ENCODE measurements at places on chromosomes 7 and 10.

DNA sequence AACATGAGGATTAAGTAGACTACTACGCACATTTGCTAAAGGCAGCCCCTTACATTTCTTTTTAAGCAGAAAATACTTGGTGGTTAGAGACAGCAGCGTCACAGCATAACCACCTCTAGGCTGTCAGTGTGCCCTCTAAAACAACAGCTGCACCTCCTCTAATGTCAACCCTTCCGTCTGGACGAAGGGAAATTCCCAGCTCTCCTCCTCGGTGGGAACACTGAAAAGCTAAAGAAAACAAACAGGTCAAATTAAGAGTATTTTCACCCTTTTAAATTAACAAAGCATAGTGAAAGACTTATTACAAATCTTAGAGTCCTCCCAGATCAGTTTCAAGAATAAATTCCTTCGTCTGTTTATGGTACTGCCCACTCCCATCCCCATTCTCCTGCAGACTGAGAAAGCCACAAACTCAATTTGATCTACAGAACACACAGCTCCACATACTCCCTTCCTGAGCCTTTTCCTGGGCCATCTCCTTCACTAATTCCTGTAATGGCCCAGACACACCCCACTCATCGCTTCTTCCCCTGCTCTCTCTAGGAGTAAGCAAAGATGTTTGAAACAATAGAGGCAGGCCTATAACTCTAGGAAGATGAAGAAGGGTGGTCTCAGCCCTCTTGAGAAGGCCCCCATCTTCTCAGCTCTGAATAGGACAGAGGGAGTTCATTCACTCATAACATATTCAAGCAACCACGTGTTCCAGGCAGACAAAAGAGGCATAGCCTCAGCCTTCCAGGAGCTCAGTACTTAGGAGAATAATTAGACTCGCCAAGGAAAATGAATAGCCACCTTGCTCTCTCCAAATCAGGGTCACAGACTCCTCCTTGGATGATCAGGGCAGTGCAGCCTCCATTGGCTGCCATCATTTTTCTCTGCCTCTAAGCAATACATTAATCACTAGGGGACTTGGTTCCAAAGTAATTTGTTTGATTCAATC is 47.5 kb upstream of the HNRNPH3 start:
- no peak for DNase-seq

GRCh38 chr10:18498998-18499397 is 152.4 kb downstream of the NSUN6 start:
- DNase-seq, result no peak

DNA sequence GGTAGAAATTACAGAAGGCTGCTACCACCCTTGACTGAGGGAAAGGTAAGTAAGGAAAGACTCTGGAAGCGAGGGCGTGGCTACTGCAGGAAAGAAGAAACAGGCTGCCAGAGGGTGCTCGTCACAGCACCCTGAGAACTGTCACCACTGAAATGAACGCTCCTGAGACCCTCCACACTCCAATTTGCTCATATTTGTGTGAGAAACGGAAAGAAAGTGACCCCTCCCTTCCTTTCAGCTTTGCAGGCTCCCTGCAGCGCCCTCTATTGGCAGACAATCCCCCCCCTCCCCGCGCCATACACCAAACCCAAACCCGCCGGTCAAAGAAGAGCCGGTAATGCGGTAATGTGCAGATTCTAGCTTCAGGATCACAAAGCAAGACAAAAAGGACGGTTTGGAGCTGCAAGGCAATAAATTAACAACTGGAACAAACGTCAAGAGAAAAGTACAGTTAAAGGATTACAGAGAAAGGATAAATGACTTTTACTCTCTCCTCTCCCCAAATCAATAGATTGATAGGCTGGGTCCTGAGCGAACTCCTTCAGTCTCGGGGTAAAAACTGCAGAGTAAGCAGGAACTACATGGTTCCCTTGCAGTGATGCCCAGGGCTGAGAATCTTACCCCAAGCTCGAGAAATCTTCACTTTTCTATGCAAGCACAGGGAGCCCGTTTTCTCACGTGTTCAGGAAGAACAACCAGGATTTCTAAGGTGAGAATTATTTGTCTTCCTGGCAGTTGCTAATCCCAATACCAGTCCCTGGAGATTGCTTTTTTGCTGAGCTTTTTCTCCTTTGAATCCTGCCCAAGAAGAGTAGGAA is 47.6 kb downstream of the STEAP1B start:
- DNase-seq, result no peak

DNA sequence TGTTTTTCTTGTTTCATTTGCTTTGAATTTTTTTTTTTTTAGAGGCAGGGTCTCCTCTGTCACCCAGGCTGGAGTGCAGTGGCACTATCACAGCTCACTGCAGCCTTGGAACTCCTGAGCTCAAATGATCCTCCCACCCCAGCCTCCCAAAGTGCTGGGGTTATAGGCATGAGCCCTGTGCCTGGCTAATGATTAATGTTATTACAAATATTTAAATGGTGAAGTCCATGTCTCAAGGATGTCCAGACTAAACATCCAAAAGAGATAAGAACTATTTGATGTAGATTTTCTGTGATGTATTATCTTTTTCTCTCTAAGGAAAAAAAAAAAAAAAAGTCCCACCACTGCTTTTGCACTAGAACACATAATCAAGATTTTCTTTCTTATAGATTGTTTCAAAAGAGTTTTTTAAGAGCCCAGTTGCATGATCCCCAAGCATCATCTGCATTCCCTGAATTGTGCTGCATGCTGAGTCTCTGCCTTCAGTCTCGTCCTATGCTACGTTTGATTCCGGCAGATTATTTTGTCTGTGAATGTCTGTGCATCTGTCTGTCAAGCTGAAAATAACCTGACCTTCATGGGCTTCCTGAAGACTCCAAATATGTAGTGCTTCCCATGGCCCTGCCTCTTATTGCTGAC is 33.4 kb downstream of the MACROH2A2 start:
- DNase-seq, result no peak

DNA sequence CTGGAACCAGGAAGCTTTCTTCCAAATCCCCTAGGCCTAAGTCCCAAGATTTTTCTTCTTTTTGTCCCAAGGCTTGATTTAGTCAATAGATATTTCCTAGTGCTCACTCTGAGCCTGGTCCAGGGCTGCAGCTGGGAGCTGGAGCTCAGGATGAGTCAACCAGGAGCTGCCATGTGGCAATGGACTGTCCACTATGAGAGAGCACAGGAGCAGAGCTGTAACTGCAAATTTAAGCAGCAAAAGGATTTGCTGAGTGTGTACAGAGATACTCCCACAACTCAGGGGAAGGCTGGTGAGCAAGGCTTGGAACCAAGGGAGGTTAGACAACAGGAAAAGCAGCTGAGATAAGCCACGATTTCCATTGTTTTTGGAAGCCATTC is 92.1 kb upstream of the CXCL12 start:
- no peak for DNase-seq

GRCh38 chr10:28177944-28178637 is 124.8 kb downstream of the MPP7 start:
- peak; percentile 27 for DNase-seq

DNA sequence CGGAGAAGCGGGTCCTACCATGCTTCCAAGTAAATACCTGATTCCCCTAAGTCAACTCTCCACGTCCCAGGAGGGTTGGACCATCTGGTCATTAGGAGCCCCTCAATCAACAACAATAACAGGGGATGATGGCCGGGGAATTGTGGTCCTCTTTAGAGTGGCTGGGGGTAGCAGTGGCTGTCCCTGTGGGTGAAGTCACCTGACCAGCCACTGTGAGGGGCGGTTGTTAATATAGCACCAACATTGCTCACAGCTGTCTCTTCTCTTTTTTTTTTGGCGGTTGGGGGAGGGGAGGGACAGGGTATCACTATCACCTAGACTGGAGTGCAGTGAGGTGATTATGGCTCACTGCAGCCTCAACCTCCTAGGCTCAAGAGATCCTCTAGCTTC is 67.9 kb downstream of the SPDYE5 start:
- DNase-seq, result no peak

Measured in central memory CD4-positive, alpha-beta T cell (primary cell).